Stimulated activated CD4-positive, alpha-beta T cell treated with anti-CD3 and anti-CD28 coated beads, Interleukin-4, amount 100 ng/mL, for 4 hours (primary cell): ENCODE measurements at places on chromosomes 6 and 20.

- DNase-seq: no peak
Observed at GRCh38 chr6:116971959-116972358, 94.9 kb downstream of the RFX6 start.

GRCh38 chr20:54234991-54235390, 27.1 kb downstream of the PFDN4 start:
- no peak for DNase-seq

- no peak for DNase-seq
Observed at GRCh38 chr6:115582386-115582785, 478.3 kb downstream of the FRK start.

GRCh38 chr6:161389756-161390155, 115.9 kb upstream of the AGPAT4 start:
- DNase-seq: no peak

- DNase-seq: no peak
Observed at GRCh38 chr6:112980676-112981075, 633.5 kb downstream of the RFPL4B start.

DNA sequence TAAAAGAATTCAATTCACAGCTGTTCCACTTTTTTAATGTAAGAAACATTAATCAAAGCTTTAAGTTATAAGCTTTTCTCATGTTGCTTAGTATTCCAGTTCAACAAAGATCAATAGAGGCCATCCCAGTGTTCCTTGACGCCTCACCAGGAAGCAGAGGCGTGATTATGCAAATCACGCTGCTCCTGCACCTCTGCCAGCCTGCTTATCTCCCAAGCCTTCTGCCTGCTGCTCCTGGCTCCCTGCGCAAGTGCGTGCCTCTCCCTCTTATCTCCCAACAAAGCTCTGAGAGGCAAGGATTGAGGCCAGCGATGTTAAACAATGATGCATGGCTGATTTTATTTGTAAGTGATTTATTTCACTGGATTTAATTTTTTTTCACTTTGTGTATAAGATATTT, 42.8 kb downstream of the INSM1 start:
- DNase-seq: no peak

DNA sequence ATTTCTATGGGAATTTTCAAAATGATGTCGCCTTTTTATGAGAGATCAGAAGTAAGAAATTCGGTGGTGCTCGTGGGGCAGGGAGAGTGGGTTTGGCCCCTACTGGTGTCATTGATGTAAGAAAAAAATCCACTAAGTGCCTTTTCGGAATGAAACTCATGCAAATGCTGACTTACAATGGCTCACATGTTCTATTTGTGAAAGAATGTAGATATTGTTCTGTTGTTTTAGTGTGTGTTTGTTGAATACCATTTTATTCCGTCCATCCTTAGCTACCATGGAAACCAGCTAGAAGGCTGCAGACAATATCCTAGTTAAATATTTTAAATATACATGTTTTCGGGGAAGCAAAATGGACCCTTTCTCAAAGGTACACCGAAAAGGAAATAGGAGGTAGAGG, 304.9 kb downstream of the TAF4 start:
- no peak for DNase-seq

DNA sequence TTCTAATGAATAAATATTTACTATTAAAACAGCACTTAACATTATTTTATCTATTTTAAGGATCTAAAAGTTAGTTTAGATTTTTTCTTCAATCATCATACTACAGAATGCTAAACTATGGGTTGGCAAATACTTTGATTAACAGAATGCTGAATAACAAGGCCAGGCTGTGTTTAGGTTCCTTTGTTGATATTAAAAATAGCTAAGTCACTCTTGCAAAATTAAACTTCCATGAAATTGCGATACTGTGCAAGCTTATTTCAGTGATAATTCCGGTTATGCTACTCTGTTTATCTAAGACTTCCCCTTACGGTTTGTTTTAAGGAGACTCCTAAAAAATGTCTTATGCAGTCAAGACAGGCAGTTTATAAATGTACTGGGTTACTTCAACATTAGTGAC, 2.8 kb downstream of the RNF24 start:
- DNase-seq: no peak

- DNase-seq: no peak
Observed at GRCh38 chr6:32424589-32425300, 14.9 kb upstream of the HLA-DRA start.
